ENCODE measurements at places on chromosomes 11 and 22. TPM values are rescaled to one million over a fixed set of nuclear protein-coding genes. Genes with fewer than 3 reads are reported as not detected.

The SLC17A6 gene
- not detected for total RNA-seq

The PSMA1 gene
- total RNA-seq: 117 TPM

The OR5M3 gene
- not detected for total RNA-seq

The CTSW gene
- total RNA-seq: 3.9 TPM

GRCh38 chr11:27394781-27395228, 31.8 kb upstream of the CCDC34 start:
- DNase-seq: no peak
- H3K36me3 ChIP-seq: no peaks in the 10 kb centered on the region
- H3K4me1 ChIP-seq: peaks cover 24% of the 10 kb centered on the region
- no peaks in the 10 kb centered on the region for H3K27me3 ChIP-seq

DNA sequence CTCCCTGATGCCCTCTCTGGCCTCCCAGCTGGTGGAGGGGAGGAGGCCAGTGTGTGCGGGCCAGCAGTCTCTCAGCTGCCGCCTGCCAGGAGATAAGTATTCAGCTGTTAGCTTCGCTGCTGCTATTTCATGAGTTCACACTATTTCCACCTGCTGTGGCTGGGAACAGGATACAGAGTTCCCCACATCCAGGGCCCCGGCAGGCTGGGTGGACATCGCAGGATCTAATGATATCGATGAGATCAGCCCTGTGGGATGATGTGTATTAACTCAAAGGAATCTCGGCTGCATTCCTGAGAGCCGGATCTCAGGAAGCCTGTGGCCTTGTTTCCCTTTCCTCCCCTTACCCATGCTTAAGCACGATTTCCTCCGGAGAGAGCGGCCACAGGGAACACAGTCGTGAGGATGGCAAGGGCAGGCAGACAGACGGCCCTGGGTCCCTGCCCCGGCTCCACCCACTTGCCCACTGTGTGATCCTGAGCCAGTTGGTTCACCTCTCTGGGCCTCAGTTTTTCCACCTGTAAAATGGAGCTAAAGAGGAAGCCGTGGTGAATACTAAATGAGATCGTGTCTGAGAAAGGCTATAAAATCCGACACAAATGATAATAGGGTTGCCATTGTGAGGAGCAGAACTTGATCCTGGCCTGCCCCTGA, 6.5 kb upstream of the PVALB start:
- no peak for DNase-seq
- H3K4me1 ChIP-seq: no peaks in the 10 kb centered on the region
- H3K4me3 ChIP-seq: no peak overlapping the region
- no peak overlapping the region for H3K27ac ChIP-seq

- DNase-seq: no peak
- H3K36me3 ChIP-seq: no peaks in the 10 kb centered on the region
- no peaks in the 10 kb centered on the region for H3K27me3 ChIP-seq
- no peaks in the 10 kb centered on the region for H3K4me1 ChIP-seq
- H3K27ac ChIP-seq: no peak overlapping the region
Observed at GRCh38 chr11:17538731-17539130, 5.5 kb downstream of the USH1C start.

- H3K4me1 ChIP-seq: no peaks in the 10 kb centered on the region
- no peaks in the 10 kb centered on the region for H3K27me3 ChIP-seq
- no peak overlapping the region for H3K4me3 ChIP-seq
- no peaks in the 10 kb centered on the region for H3K36me3 ChIP-seq
- no peak for DNase-seq
- H3K27ac ChIP-seq: no peak overlapping the region
Observed at GRCh38 chr11:61985869-61986268, 18.4 kb upstream of the FTH1 start.

- DNase-seq: no peak
- H3K36me3 ChIP-seq: no peaks in the 10 kb centered on the region
- no peaks in the 10 kb centered on the region for H3K27me3 ChIP-seq
- peaks cover 2% of the 10 kb centered on the region for H3K4me1 ChIP-seq
Observed at GRCh38 chr11:68535098-68535497, 74.5 kb downstream of the PPP6R3 start.

DNA sequence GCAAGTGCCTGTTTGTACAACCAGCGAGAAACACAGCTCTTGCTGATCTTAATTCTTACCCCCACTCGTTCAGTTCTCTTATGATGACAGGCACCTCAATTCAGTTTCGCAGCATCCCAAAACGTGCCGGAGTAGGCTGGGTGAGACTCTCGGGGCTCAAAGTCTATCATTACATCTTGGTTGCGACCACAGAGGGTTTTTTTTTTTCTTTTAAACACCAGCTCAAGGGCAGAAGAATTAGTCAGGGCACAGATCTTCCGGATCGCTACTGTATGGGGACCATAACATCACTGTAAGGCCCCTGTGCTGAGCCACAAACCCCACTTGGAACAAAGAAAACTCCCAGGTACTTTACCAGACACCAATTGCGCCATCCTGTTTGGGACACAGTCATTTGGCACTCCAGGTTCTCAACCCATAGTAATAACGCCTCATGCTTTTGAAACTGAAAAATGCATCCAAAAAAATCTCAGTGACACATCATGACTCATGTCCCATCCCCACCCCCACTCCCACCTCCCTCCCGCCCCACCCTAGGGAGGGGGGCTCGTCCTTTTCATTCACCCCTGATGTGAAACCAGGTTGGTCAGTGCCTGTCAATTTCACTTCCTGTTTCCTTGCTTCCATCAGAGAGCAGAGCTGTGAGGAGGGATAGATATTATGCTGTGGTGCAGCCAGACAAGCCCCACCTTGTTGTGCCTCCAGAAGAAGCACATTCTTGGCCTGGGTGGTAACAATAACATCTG, 41.0 kb upstream of the CD5 start:
- H3K27ac ChIP-seq: no peak overlapping the region
- DNase-seq: no peak
- no peaks in the 10 kb centered on the region for H3K27me3 ChIP-seq
- no peaks in the 10 kb centered on the region for H3K4me1 ChIP-seq
- H3K36me3 ChIP-seq: no peaks in the 10 kb centered on the region
- H3K4me3 ChIP-seq: no peak overlapping the region

DNA sequence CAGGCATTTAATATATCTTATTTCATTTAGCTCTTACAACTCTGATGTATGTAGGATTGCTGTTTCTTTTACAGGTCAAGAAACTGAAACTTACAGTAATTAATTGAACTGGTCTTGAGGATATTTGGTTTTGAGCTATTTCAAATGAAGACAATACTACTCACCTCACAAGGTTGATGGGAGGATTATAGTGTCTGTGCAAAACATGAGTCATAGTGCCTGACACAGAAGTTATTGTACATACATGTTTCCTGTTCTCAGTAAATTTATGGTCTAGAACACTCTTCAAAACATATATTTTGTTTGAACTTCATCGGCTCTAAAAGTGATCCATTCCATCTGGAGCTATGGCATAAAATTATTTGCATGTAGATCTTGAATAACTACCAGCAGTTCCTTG, 61.9 kb downstream of the CECR2 start:
- no peaks in the 10 kb centered on the region for H3K27me3 ChIP-seq
- no peak overlapping the region for H3K27ac ChIP-seq
- H3K4me3 ChIP-seq: no peak overlapping the region
- no peak for DNase-seq

All from aorta (tissue), 5 donors.